ENCODE measurements at places on chromosomes 7 and 10.

DNA sequence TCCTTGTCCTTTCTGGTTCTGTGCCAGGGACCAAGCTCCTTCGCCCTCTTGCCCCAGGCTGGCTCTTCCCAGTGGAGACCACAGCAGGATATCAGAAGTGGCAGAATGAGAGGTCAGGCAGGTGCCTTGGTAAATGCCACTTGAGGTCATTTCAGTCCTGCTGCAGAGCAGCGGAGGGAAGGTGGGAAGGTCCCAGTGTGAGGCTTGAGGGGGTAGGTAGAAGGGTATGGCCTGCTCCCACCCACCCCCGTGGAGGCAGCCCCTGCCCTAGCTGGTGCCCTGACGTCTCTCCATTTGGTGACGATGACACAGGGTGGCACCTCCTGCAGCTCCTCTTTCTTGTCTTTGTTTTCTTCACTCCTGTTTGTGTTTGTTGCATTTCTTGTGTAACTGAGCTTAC, 538.8 kb downstream of the TCERG1L start:
- H3K36me3 ChIP-seq, result no peaks in the 10 kb centered on the region
- no peak overlapping the region for H3K4me3 ChIP-seq
- no peak for DNase-seq
- H3K4me1 ChIP-seq, result no peaks in the 10 kb centered on the region
- no peaks in the 10 kb centered on the region for H3K27me3 ChIP-seq

DNA sequence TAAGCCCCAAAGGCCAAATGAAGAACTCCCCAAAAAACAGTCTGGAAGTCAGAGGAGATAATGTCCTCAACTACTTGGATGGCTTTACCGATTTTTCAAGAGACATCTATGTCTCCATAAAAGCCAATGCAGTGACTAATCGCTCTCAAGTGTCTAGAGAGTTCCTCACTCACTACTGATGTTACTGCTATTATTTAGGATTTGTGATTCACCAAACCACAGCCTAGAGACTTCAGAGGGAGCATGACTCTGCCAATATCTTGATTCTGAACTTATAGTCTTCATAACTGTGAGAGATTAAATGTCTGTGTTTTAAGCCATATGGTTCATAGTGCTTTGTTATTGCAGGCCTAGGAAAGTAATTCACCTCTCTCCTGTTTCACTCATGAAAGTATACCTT, 160.2 kb downstream of the IPMK start:
- no peak overlapping the region for H3K27ac ChIP-seq
- H3K4me1 ChIP-seq, result no peaks in the 10 kb centered on the region
- no peaks in the 10 kb centered on the region for H3K36me3 ChIP-seq
- peaks cover 6% of the 10 kb centered on the region for H3K27me3 ChIP-seq

DNA sequence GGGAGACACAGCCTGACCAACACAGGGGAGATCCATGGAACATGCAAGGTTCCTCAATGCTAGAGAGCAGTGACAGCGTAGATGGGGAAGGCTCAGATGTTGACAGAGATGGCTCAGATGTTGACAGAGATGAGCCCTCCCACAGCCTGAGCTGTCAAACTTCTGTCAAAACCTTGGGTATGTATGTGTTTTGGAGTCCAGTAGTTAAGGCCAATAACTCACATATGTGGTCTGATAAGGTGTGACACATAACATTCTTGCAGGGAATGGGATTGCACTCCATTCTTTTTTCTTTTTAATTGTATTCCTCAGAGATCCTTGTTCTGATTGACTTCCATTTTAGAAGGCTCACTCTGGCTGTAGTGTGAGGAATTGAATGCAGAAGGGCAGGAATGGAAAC, 136.3 kb downstream of the C1GALT1 start:
- no peaks in the 10 kb centered on the region for H3K4me1 ChIP-seq
- no peaks in the 10 kb centered on the region for H3K36me3 ChIP-seq
- H3K4me3 ChIP-seq, result no peak overlapping the region
- DNase-seq, result no peak
- no peak overlapping the region for H3K27ac ChIP-seq

DNA sequence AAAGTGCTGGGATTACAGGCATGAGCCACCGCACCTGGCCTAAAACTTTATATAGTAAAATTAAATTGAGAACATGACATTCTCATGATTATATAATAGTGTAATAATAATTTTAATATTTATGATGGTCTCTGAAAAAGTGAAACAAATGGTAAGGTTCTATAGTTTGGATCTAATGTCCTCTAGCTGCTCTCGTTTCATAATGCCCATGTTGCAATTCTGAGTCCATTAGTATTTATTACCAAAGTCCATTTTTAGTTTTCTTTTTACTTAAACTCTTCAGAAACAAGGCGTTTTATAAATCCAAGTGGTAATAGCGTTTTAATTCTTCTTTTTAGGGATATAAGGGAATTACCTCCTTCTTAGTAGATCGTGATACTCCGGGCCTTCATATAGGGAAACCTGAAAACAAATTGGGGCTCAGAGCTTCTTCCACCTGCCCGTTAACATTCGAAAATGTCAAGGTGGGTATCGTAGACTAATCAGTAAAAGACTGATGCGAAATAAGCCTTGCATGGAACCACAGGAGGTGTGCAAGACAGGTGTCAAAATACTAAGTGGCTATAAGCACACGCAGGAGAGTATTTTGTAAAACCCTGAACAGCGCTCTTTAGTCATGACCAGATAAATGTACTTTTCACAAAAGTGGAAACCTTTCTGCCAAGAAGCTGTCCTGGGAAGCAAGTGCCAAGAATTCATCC, 34.1 kb downstream of the ACADSB start:
- DNase-seq, result no peak
- no peak overlapping the region for H3K4me3 ChIP-seq
- H3K27ac ChIP-seq, result no peak overlapping the region
- no peaks in the 10 kb centered on the region for H3K27me3 ChIP-seq

DNA sequence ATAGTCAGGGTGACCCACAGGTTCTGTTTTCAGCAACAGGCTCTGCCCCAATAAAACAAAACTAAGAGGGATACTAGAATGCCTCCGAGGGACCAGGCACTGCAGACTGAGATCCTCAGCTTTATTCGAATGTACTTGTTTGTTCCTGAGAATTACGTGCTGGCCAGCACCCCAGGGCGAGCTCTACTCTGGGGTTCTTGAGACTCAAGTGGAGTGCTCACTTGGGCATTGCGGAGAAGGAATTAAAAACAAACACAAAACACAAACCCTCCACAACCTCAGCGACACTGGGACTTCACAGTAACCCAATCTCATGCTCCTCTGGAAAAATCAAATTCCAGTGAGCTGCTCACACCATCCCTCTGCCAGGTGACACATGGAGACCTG, 250.7 kb downstream of the TNS3 start:
- no peak for DNase-seq
- H3K4me1 ChIP-seq, result no peaks in the 10 kb centered on the region
- no peak overlapping the region for H3K27ac ChIP-seq
- no peaks in the 10 kb centered on the region for H3K27me3 ChIP-seq
- no peaks in the 10 kb centered on the region for H3K36me3 ChIP-seq

GRCh38 chr10:132297526-132297925, 10.2 kb downstream of the STK32C start:
- H3K4me1 ChIP-seq, result no peaks in the 10 kb centered on the region
- no peaks in the 10 kb centered on the region for H3K27me3 ChIP-seq
- no peak overlapping the region for H3K27ac ChIP-seq
- H3K36me3 ChIP-seq, result no peaks in the 10 kb centered on the region
- no peak for DNase-seq

- H3K4me3 ChIP-seq, result no peak overlapping the region
- no peaks in the 10 kb centered on the region for H3K4me1 ChIP-seq
- H3K27ac ChIP-seq, result no peak overlapping the region
- peaks cover 24% of the 10 kb centered on the region for H3K36me3 ChIP-seq
- H3K27me3 ChIP-seq, result peaks cover 5% of the 10 kb centered on the region
These were observed 245.8 kb downstream of the ARHGAP21 start for GRCh38 chr10:24477915-24478314.

GRCh38 chr7:121419201-121420148, 23.4 kb upstream of the FAM3C start:
- no peak overlapping the region for H3K4me3 ChIP-seq
- H3K27ac ChIP-seq, result no peak overlapping the region
- no peaks in the 10 kb centered on the region for H3K4me1 ChIP-seq
- H3K36me3 ChIP-seq, result peaks cover 1% of the 10 kb centered on the region
- H3K27me3 ChIP-seq, result peaks cover 2% of the 10 kb centered on the region

DNA sequence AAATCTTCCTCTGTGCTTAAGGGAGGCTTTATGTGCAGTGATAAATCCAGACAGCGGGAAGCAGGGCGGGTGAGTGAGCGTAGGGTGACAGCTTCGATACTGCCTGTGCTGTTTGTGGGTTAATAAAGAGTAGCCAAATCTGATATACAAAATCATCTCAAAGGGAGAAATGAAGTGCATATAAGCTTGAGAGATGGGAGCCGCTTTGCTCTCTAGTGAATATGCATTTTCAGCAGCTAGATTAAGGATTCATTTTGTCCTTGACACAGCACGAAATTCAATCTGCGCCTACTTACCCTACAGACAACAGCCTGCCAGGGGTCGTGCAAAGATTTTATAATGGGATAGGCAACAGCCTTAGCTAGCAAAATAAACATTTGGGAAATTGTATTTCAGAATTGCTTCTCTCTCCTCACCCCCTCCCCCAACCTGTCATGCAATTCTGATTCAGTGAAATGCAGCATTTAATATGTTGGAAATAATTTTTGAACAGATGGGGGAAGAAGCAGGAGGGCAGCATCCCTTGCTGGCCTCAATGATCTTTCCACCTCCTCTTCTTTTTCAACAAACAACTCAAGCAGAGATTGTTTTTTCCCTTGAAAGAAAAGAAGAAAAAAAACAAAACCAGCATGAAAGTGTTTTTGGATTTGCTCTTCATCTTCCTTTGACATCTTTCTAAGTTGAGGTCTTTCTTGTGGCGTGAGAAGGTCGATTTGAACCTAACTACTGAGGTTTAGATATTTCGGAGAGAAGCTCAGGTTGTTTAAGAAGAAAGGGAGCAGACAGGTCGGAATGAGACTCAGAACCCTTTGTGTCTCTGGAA, 117.9 kb downstream of the AOAH start:
- no peak overlapping the region for H3K27ac ChIP-seq
- DNase-seq, result no peak
- peaks cover 3% of the 10 kb centered on the region for H3K27me3 ChIP-seq
- peaks cover 39% of the 10 kb centered on the region for H3K4me1 ChIP-seq

DNA sequence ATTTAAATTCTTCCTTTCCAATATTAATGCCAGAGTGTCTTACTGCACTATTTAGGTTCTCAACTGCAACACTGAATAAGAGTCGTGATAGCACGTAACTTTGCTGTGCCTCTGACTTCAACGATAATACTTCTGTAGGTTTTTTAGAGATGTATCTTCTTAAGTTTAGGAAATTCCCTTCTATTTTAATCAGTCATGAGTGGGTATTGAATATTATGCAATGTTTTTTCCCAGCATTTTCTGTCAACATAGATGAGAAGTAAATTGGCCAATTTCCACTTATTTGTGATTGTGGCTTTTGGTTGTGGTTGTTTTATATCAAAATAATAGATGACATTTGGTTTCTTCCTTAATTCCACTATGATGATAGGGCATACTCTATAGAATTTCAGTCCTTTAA, 6.7 kb upstream of the STK17A start:
- peaks cover 10% of the 10 kb centered on the region for H3K36me3 ChIP-seq
- no peak overlapping the region for H3K4me3 ChIP-seq
- no peak overlapping the region for H3K27ac ChIP-seq
- DNase-seq, result no peak

DNA sequence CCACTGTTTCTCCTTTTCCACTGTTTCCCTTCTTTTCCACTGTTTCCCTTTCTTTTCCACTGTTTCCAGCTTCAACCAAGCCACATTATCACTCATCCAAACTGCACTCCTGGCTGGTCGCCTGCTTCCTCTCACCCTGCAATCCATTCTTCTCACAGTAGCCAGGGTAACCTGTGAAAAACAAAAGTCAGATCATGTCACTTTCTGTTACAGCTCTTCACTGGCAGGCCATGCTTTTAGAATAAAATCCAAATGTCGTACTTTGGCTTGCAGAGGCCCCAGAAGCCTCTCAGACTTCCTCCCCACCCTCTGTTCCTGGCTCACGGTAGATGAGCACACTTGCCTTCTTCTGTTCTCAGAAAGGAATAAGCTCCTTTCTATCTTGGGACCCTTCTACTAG, 33.9 kb downstream of the STARD3NL start:
- no peak overlapping the region for H3K4me3 ChIP-seq
- DNase-seq, result no peak
- H3K4me1 ChIP-seq, result peaks cover 15% of the 10 kb centered on the region
- H3K27me3 ChIP-seq, result no peaks in the 10 kb centered on the region
- peak overlapping the region; percentile 61 for H3K27ac ChIP-seq

- no peak overlapping the region for H3K4me3 ChIP-seq
- peaks cover 17% of the 10 kb centered on the region for H3K27me3 ChIP-seq
- H3K27ac ChIP-seq, result no peak overlapping the region
- H3K36me3 ChIP-seq, result no peaks in the 10 kb centered on the region
These were observed 66.6 kb downstream of the CUBN start for GRCh38 chr10:17062955-17063484.

DNA sequence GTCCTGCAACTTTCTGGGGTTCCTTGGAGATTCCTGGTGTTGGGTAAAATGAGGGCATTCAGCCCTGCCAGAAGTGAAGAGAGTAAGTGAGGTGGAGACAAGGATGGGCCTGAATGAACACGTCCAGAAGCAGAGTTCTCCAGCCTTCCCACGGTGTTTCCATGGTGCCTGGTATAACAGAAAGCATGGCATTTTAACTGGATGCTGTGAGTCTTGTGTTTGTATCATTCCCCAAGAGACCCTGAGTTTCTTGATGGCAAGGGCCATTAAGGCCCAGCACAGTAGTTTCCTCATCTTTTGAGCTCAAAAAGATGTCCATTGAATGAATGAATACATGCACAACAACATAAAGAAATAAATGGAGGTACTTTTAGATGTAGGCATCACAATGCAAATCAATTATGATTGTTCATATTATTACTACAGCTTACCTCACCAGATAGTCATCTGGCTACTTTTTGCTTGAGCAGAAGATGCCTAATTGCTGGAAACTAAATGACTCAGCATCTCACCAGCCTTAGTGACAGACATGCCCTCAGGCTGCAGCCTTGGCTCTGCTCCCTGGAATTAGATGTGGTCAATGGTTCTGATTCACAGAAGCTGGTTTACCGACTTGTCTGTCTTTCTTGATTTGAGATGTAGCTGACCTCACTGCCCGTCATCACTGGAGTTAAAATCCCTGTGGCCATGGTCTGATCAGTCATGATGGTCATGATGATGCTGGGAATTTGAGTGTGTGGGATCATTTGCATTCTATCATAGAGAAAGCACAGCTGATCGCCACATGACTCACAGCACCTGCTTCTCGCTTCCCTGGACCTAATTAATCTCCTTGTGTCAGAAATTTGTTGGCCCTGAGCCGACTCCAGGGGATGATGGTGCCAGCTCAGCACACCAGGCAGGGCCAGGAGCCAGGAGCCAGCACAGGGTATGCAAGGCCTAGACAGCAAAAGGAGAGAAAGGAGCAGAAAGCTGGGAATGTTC, 83.9 kb downstream of the CXCL12 start:
- H3K36me3 ChIP-seq, result no peaks in the 10 kb centered on the region
- H3K27ac ChIP-seq, result no peak overlapping the region
- H3K4me3 ChIP-seq, result no peak overlapping the region
- no peak for DNase-seq
- peaks cover 2% of the 10 kb centered on the region for H3K27me3 ChIP-seq
- H3K4me1 ChIP-seq, result no peaks in the 10 kb centered on the region

- peaks cover 18% of the 10 kb centered on the region for H3K4me1 ChIP-seq
- peak overlapping the region; percentile 56 for H3K4me3 ChIP-seq
- DNase-seq, result no peak
These were observed 991 bp downstream of the SEMA4G start for GRCh38 chr10:100970076-100970913.
